Smooth muscle cell of bladder (primary cell): ENCODE measurements at places on chromosomes 12 and 14. TPM values are rescaled to one million over a fixed set of nuclear protein-coding genes. Genes with fewer than 3 reads are reported as not detected.

Gene CIDEB
- total RNA-seq: 1.00 and 1.8 TPM in 2 replicates

Gene SLC11A2
- total RNA-seq: 67.4 and 75.1 TPM in 2 replicates

Gene L2HGDH
- total RNA-seq: 2.7 and 3.9 TPM in 2 replicates

Gene ASPG
- total RNA-seq: not detected in 2 replicates
